ENCODE measurements at places on chromosomes 7 and 10.

DNA sequence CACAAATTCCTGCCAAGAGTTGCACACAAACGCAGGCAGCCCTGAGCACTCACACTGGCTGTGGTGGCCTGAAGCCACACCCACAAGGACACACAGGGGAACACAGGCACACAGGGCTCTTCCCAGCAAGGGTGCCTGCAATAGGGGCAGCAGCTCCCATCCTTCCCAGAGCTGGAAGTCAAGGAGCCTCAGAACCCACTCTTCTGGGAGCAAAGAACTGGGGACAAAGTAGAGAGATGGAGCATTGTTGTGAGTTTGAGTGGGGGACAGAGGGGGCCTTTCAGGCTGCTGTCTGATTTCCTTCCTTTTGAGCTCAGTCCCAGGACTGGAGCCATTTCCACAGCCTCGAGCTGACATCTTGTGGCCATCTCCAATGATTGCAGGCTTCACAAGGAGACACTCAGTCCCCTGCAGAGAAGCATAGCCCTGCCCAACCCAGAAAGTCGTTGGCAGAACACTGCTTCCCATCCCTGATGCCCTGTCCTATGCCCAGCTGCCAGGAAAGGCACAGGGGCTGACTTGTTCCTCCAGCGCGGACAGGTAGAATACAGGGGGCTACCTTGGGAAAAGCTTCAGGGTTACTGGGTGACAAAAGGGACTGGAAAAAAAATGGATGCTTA lies 34.4 kb upstream of the SLF2 start:
- peak; percentile 75 for DNase-seq

- DNase-seq, result peak; percentile 25
Measured at GRCh38 chr7:2231992-2232765, 566 bp downstream of the MAD1L1 start.

DNA sequence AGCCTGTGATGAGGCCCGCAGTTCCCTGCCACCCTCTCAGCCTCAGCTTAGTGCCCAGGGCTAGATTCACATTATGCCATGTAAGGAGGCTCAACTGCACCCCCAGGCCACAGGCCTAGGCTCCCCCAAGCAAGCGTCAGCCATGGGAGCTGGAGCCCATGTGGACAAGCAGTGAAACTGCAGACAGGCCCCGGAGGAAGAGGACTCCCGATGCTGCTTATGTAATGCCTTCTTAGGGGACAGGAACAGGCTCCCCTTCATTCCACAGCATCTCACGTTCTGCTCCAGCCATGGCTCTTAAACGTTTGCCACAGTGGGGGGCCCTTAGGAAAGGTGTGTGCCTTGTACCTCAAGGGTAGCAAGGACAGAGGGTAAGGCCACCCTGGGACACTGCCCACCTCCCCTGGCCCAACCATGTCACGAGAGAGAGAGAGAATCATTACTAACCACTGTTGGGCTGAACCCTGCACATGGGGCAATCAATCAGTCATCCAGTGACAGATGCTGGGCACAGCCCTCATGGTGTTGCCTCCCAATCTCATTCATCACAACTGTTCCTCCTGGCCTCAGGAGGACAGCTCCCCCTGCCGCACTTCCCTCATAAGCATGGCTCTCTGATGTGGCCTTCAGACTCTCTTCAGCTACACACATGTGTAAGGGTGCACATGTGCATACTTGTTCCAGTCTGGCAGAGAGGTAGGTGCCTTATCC lies 263.0 kb downstream of the GRID1 start:
- DNase-seq, result no peak

DNA sequence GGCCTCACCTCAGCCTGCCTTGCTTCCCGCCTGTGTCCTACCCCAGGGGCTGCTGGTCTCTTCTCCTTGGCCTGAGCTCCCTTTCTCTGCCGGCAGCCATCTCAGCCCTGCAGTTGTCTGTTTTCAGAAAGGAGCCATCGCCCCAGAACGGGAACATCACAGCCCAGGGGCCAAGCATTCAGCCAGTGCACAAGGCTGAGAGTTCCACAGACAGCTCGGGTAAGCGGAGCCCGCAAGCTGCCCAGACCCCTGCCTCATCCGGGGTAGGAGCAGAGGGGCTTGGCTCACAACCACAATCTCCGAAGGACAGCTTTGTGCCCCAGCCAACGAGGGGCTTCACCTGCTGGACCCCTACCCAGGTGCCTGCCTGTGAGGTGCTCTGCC lies 5.3 kb upstream of the DEPP1 start:
- DNase-seq, result no peak

- DNase-seq, result no peak
Measured at GRCh38 chr7:125654076-125654475, 724.5 kb upstream of the POT1 start.

- DNase-seq, result no peak
Measured at GRCh38 chr7:114943953-114944744, 22.3 kb downstream of the MDFIC start.

DNA sequence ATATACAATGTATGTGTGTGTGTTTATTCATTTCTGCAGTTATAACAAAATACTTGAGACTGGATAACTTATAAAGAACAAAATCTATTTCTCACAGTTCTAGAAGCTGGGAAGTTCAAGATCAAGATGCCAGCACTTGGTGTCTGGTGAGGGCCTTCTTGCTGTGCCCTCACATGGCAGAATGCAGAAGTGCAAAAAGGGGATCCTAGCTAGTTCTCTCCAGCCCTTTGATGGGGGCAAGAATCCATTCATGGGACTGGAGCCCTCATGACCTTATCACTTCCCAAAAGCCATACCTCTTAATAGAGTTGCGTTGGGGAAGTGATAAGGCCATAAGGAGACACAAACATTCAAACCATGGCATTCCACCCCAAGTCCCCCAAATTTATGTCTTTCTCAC lies 8.4 kb downstream of the GRB10 start:
- no peak for DNase-seq

GRCh38 chr7:77258593-77258992 lies 59.0 kb upstream of the FGL2 start:
- no peak for DNase-seq

- no peak for DNase-seq
Measured at GRCh38 chr10:5449823-5450222, 37.5 kb downstream of the NET1 start.

GRCh38 chr10:52668024-52668423 lies 104.6 kb downstream of the MBL2 start:
- DNase-seq, result no peak

- no peak for DNase-seq
Measured at GRCh38 chr7:15682751-15683245, 3.7 kb downstream of the MEOX2 start.

- peak; percentile 73 for DNase-seq
Measured at GRCh38 chr10:100148353-100149211, 37.2 kb downstream of the ERLIN1 start.

DNA sequence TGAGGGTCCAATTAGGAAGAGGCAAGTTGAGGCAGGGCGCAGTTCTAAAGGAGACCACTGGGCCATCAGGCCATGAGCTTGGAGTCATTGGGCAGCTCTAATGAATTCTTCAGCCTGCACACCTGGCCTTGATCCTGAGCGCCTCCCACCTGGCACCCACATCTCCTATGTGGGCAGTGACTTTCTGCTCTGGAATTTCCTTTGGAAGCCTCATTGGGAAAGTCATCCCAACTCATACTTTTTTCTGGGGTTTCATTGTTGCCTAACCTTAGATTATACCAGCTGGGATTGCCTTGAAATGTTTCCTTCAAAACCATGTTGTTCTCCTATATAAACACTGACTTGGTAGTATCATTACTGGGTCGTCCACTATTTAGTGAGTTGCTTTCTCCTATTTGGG lies 54.1 kb downstream of the PLPP4 start:
- DNase-seq, result no peak

DNA sequence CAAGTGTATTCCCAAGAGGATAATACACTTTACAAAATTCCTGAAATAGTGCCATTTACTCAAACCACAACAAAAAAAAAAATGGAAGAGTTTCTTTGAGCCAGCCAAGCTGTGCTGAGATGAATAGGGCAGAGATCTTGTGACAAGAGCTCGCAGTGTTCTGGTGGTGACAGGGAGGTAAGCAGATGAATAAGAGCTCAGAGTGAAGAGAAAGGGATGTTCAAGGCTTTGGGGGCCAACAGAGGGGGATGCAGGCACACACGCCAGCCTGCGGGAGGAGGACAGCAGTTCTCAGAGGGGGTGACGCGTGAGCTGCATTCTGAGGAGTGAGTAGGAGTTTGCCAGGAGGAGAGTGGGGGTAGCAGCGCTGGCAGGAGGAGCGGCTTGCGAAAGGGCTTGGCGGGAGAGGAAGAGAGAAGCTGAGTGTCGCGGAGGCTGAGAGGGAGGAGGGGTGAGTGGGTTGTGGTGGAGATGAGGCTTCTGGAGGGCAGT lies 194.4 kb upstream of the IMMP2L start:
- no peak for DNase-seq

DNA sequence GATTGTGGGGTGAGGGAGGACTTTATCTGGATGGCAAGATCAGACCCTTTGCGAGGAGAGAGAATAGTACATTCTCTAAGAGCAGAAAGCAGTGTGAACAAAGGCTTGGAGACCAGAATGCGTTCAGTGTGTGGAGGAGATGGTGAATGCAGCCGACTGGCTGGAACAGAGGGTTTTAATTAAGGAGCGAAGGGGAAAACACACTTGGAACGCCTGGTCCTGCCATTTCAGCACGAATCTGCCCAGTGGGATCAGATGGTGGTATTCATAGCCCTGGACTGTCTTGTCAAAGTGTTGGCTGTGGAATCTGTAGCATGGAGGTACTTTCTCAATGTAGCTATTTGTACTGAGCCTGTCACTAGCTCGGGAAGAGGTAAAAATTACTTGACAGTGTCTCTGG lies 260.9 kb downstream of the SLC25A13 start:
- DNase-seq, result no peak

GRCh38 chr7:105876964-105877601 lies 684 bp upstream of the ATXN7L1 start:
- peak; percentile 68 for DNase-seq

DNA sequence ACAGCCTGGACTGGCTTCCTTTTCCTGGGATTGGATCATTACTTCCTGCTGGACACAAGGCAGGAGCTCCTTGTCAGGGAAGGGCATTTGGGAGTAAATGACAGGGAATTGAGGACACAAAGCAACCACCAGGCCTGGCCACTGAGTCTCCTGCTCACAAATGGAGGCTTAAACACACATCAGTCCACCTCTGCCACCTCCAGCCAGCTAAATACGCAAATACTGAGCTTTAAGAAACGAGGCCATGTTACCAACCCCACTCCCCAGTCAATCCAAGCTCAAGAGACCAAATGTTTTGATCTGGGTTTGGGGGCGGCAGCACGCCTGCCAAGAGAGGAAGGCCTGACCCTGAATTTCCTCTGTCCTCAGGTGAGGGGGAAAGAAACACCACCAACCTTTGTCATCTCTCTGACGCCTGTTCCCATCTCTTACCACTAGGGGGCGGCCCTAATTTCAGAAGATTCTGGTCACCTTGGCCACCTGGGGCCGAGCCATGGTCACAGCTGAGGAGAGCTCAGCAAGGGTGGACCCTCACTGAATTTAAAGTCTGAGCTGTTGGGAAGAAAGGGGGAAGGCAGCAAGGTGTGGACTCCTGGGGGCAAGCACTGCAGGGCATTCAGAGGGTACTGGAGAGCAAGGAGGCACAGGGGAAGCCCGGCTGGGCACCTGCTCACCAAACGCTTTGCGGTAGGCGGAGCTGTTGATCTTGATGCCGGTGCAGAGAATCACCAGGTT lies 16.5 kb downstream of the AIFM2 start:
- DNase-seq, result peak; percentile 71

- DNase-seq, result no peak
Measured at GRCh38 chr10:11407939-11408338, 203.5 kb downstream of the USP6NL start.

DNA sequence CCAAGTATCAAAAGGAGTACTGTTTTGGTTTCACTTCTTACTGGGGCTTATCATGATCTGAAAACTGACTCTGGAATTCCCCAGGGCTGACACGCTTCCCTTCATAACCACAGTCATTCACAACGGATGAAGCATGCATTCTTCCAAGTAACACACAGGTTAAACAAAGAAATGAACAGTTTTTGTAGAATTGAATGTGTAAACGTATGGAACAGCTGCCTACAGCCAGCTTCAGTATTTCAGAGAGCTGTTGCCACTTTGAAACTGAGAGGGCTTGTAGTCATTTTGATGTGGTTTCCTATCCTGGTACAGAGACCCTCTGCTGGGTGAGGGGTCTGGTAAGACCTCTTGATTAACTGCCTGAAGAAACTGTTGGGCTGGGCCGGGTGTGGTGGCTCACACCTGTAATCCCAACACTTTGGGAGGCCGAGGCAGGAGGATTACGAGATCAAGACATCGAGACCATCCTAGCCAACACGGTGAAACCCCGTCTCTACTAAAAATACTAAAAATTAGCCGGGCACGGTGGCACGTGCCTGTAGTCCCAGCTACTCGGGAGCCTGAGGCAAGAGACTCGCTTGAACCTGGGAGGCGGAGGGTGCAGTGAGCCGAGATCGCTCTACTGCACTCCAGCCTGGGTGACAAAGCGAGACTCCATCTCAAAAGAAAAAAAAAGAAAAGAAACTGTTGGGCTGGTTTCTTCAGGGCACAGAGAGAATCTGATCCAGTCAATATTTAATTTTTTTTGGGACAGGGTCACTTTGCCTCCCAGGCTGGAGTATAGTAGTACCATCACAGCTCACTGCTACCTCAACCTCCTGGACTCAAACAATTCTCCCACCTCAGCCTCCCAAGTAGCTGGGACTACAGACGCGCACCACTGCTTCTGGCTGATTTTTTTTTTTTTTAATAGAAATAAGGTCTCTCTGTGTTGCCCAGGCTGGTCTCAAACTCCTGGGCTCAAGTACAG lies 4.7 kb downstream of the NFE2L3 start:
- DNase-seq, result no peak

- no peak for DNase-seq
Measured at GRCh38 chr10:89426230-89426868, 12.0 kb downstream of the IFIT5 start.

GRCh38 chr7:81005254-81005653 lies 86.4 kb upstream of the SEMA3C start:
- DNase-seq, result no peak

DNA sequence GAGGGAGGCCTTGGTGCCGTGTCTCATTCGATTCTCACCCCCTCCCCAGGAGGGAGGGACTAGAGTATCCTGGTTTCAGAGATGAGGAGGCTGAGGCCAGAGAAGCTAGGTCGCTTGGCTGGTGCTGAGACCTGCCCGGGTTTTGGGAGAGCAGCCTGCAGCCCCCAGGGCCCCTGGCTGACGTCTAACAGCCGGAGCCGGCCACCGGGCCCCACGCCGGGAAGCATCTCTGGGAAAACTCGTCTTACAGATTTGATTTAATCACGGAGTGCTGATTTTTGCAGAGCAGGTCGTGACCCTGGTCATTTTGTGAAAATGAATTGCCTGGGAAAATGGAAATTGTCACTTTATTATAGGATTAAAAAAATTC lies 97.5 kb downstream of the MICALL2 start:
- DNase-seq, result no peak

- no peak for DNase-seq
Measured at GRCh38 chr7:81167934-81168333, 249.1 kb upstream of the SEMA3C start.

- no peak for DNase-seq
Measured at GRCh38 chr7:102111061-102112041, 175.3 kb upstream of the SH2B2 start.

- no peak for DNase-seq
Measured at GRCh38 chr7:155226261-155227003, 71.2 kb upstream of the INSIG1 start.

Measured in WERI-Rb-1 (cell line).